ENCODE measurements at places on chromosomes 4 and X. TPM values are rescaled to one million over a fixed set of nuclear protein-coding genes. Genes with fewer than 3 reads are reported as not detected.

DNA sequence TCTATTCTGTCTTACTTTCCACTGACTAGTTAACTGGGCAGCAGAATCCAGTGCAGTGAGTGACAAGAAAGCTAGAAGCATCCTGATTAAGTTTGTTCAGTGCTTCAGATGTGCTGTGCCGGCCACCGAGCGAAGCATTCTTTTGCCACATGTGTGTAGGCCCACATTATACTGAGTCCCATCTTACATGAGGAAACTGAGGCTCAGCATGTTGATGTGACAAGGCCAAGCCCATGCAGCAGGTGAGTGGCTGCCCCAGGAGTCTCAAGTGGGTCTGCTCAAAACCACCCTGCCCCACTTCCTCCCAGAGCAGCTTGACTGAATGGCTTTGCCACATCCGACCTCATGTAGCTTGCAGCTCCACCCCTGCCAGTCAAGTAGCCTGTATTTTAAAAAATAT lies 50.5 kb downstream of the RHOH start:
- no peak for DNase-seq

DNA sequence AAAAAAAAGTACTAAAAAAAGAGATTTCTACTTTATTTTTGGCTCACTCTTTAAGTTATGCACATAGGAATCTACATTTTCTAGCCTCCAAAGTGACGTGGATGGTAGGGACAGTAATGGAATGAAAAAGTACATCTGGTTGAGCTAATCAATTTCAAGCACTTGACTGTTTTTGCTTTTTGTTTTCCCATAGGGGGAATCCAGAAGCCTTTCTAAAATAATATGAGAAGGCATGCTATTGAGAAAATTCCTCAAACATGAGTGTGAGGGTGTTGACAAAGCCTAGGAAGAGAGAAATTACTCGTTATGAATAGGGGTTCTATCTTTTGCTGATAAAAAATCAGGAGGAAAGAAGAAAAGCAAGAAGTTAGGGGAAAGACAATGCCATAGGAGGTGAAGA lies 242.5 kb upstream of the PUDP start:
- DNase-seq, result peak; percentile 5

DNA sequence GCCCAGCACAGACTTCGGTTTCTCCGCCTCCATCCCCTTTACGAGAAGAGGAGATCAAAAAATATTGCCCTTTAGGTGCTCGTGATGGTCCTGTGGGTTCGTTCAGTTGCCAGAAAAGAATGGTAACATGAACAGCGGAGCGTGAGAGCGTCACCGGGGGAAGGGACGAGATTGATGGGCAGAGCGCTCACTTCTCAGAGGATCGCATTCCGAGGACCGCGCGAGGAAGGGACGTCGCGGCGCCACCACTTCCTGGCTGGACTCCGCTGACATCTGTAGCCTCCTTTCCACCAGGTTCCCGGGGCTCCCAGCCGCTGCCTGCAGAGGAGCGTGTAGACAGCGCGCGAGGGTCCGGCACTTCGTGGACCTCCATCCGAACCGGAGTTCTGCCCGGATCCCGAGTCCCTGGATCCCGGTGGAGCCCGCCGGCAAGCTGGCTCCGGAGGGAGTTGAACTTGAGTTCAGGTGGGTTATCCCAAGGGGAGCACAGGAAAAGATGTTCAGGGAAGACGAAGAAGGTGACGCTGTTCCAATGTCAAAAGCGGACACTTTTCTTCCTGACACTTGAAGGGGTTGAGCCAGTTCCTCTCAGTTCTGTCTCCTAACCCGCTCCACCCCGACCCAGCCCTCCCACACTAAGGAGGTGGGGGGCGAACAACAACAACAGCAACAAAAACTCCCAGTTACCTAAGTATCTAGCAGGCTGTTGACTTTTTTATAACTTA lies 484 bp downstream of the GALNTL6 start:
- no peak for DNase-seq

The SLITRK2 gene
- not detected for total RNA-seq

- DNase-seq, result no peak
These were observed 10.5 kb downstream of the SFRP2 start for GRCh38 chr4:153778383-153778782.

GRCh38 chr4:177006331-177006730 lies 213.6 kb upstream of the VEGFC start:
- DNase-seq, result no peak

The TNMD gene
- not detected for total RNA-seq

The PGAM4 gene
- total RNA-seq, result not detected

The DUX4 gene
- total RNA-seq, result not detected

DNA sequence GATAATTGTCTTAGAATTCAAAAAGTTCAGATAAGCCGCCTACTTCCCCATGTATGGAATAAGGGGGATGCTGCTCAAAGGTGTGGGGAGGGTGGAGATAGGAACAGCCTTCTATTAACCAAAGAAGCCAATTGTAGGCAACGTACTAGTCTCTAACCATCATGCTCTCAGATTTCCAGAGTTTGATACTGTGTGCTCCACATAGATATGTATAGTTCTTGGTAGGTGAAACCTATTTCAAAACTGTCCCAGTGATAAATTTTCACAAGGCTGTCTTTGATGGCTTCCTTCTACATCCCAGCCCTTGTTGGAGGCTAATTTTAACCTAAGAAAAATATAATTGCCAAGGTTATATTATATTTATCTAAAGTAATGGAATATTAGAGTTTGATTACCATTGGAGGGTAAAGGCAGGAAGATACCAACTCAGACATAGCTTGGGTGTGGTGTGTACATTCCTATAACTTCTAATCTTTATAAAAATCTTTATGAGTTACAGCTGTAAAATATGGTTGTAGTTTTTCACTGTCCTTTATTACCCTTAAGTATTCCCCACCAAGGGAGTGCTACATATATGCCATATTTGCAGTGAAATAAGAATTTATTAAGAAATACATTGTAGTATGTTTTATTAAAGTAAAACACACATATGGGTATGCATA lies 87.7 kb downstream of the SLC4A4 start:
- DNase-seq, result no peak

- no peak for DNase-seq
These were observed 59.6 kb downstream of the UGT8 start for GRCh38 chr4:114658179-114658578.

The FAM53A gene
- 15.3 TPM for total RNA-seq

Data from GM23248 (cell line).